ENCODE measurements at places on chromosomes 16 and 17. TPM values are rescaled to one million over a fixed set of nuclear protein-coding genes. Genes with fewer than 3 reads are reported as not detected.

Gene CLEC3A
- total RNA-seq: not detected

Gene CSF3
- 0.97 TPM for total RNA-seq

Gene TMED6
- total RNA-seq: 0.64 TPM

Gene KRT36
- total RNA-seq: under 0.01 TPM

Gene CDH1
- total RNA-seq: not detected

Gene OTOP3
- total RNA-seq: not detected
